ENCODE measurements at places on chromosomes 1 and 21.

DNA sequence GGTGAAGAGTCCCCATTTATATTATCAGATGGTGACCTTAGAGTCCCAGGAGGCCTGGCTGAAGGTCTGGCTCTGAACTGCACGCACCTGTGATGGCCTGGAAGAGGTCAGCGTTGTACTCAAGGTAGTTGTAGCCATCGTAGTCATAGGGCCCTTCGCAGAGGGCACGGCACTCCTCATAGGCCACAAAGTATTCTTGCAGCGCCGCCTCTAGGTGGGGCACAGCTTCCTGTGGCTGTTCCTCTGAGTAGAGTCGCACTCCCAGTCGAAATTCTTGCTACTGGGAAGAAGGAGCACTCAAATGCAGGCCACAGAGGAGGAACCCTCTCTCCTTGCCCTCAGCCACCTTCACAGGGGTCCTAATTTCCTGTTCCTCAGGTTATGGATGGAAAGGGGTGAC, 7.7 kb downstream of the P3H1 start:
- no peak for DNase-seq

DNA sequence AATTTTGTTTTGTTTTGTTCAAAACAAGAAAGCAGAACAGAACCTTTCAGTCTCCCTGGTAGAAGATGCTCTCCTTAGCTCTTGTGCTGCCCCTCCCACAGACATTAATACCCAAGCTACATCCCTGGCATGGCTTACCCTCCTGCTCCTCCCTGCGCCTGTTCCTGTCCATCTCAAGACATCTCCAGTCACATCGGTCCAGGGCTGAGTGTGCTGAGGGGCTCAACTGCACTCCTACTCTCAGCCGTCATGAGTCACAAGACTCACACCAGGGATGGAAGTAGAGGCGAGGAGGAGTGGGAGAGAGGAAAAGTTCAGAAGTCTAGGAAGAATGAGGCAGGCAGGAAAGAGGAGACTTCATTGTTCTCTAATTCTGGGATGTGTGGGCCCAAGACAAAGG, 9.2 kb upstream of the TACSTD2 start:
- DNase-seq = no peak

GRCh38 chr1:4060850-4061249, 160.8 kb upstream of the C1orf174 start:
- DNase-seq = no peak

DNA sequence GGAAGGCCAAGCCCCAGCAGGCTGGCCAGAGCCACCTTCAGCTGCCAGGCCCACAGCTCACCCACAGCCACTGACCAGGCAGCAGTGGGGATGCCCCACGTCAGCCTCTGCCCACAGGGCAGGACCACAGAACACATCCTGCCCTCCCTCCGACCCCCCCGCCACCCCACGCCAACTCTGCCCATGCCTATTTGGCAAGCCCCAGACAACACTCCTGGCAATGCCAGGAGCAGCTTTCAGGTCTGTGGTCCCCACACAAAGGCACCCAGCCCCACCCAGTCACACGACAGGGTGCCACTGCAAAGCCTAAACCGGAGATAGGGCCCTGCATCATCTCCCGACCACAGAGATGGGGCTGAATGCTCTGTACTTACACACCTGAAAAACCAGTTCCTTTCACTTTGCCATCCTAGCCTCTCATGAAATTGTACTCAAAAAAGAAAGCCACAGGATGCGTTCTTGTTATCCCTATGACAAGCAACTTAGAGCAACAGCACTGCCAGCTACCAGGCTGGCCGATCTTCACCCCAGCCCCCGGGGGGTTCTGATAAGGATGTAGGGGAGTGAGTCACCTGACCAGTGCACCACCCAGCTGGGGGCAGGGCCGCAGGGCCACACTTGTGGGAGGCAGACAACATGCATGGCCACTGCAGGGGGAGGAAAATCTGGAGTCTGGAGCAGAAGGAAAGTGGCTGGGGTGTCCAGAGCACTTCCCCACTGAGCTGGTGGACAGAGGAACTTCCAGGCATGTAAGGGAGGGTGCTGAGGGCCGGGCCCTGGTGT, 36.2 kb downstream of the UBE2G2 start:
- no peak for DNase-seq

DNA sequence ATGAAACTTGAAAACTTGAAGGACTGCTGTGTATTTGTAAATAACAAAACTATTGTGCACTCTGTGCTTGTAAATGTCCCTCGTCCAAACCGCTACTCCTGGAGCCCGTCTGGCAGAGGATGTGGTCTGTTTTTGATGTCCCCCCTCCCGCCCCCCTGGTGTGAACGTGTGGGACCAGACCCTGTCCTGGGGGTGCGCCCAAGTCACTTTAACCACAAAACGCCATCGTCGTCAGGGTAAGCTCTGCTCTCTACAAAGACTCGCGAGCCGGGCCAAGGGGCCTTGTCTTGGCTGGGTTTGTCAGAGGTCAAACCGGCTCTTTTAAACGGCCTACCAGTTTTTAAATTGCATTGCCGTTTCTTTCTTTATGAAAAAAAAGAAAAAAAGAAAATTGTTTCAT, 87.4 kb upstream of the TMEM51 start:
- DNase-seq = no peak

- peak; percentile 30 for DNase-seq
Observed at GRCh38 chr1:81681601-81682266, 119.0 kb upstream of the ADGRL2 start.

DNA sequence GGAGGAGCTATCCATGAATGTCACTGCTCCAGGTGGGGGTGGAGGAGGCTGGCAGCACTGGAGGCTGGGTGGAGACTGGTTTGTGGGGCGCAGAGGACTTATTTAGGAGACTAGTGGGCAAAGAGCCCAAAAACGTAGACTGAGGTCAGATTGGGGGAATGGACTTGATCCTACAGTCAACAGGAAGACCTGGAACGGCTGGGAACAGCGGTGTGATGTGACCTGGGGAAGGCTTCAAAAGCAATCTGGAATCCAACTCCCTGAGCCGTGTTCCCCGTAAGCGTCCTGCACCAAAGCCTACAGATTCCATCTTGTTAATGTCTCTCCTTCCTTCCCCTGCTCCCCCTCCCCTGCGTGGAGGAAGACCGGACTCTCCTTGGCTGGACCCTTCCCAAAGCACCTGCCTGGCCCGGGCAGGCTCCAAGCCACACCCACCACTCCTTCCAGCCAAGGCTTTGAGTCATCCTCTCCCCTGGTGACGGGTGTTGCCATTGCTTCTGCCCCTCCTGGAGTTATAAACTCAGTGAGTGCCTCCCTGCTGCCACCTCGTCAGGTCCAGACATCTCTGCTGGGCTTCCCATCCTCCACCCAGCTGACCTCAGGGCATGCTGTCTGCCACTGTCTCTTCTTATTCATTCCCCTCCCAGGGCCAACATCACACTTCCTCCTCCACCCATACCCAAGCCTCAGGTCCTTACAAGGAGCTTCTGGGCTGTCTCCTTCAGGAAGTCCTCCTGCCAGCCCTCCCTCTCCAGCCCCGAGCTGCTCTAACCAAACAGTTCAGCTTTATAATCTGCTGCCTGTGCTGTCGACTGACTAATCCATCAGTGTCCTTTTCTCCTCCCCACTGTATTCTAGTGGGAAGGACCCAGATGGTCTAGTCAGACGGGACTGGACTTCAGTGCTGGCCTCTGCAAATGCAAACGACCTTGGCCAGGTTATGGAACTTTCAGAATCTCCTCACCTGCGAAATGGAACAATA, 1.6 kb upstream of the CLSTN1 start:
- peak; percentile 49 for DNase-seq

- no peak for DNase-seq
Observed at GRCh38 chr1:160373696-160374095, 6.8 kb downstream of the NHLH1 start.

DNA sequence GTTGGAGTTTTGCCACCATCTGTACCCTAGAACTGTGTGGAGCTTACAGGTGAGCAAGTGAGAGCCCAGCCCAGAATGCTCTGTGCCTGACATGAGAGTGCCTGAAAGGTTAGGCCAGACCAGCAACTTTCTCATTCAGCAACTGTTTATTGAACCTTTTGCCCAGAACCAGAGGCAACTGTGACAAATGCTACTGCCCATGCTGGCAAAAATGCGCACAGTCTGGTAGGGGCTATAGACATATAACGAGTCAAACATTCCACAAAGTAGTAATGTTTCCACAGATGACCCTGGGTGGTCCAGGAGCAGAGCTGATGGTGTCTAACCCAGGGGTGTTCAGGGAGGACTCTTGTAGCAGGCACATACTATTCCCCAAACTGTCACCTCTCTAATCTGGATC, 56.0 kb upstream of the GCLM start:
- DNase-seq = no peak
